ENCODE measurements at places on chromosomes 3 and 15. TPM values are rescaled to one million over a fixed set of nuclear protein-coding genes. Genes with fewer than 3 reads are reported as not detected.

- H3K27me3 ChIP-seq, result no peaks in the 10 kb centered on the region
- H3K4me3 ChIP-seq, result no peak overlapping the region
- no peak overlapping the region for H3K27ac ChIP-seq
- no peaks in the 10 kb centered on the region for H3K36me3 ChIP-seq
- no peak for DNase-seq
- H3K4me1 ChIP-seq, result no peaks in the 10 kb centered on the region
Measured at GRCh38 chr3:117126946-117127546, 417.5 kb downstream of the TUSC7 start.

DNA sequence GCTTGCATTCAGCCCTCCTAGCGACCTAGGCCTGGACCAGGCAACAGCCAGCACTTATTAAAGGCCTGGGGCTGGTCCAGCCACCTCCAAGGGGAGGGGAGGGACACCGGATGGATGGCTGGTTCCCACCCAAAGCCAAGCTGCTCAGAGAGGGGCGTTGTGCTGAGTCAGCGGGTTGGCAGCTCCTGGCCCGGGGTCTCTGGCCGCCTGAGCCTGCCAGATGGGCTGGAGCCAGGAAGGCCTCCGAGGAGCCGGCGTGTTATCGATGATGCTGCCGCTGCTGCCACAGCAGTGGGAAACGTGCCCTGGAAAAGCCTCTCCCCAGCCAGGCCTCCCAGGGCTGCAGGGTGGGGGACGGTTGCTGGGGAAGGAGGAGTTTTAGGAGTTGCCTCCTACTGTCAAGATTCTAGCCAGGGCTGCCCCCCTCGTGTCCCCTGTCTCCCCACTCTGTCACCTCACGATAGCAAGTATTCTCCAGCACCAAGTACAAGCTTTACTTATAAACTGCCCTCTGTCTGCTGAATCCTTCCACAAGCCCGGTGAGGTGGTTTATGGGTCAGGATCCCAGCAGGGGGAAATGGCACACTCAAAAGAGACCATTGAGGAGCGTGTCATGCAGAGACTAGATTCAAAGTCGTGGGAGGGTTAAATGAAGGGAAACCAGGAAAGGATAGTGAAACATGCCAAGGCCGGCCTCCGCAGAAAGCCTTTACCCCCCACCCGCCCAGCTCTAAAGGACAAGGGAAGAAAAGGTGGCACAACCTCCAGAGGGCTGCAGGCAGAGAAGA is 43.2 kb upstream of the TSEN2 start:
- H3K27ac ChIP-seq, result no peak overlapping the region
- no peak overlapping the region for H3K4me3 ChIP-seq
- H3K27me3 ChIP-seq, result no peaks in the 10 kb centered on the region
- H3K4me1 ChIP-seq, result no peaks in the 10 kb centered on the region
- no peaks in the 10 kb centered on the region for H3K36me3 ChIP-seq
- DNase-seq, result peak; percentile 99

GRCh38 chr15:29270169-29270955 is 740 bp upstream of the NSMCE3 start:
- H3K36me3 ChIP-seq, result no peaks in the 10 kb centered on the region
- H3K27me3 ChIP-seq, result no peaks in the 10 kb centered on the region
- H3K4me3 ChIP-seq, result peak overlapping the region; percentile 87
- no peak overlapping the region for H3K27ac ChIP-seq

DNA sequence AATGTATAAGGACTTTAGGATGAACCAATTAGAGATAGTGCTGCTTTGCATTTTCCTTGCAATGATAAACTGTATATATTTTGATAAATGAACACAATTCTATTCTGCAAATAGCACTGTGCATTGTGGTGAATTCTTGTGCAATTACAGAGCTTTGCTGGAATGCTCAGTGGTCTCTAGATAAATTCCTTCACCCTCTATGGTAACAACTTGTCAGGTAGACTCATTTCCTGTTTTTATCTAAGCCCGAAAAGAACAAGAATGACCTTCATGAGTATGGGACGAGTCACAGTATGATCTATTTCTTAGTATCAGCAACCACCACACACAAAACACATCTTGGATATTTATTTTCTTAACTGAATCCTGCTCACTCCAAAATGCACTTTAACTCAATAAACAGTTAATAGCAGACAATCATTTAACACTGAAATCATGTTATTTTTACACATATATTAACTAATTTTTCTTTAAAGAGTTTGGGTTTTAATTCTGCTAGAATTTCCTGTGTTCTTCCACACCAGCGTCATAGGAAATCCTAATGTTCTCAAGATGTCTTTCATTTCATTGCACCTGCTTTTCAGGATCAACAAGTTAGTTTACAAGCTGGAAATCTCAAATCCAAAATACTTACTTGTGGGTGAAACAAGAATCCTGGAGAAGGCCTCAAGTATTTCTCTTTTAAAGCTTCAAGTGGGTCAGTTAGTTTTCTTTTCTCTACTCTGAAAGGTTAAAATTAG is 551.2 kb downstream of the MECOM start:
- H3K4me3 ChIP-seq, result no peak overlapping the region
- no peaks in the 10 kb centered on the region for H3K27me3 ChIP-seq
- peaks cover 2% of the 10 kb centered on the region for H3K4me1 ChIP-seq
- no peak overlapping the region for H3K27ac ChIP-seq
- DNase-seq, result peak; percentile 21
- H3K36me3 ChIP-seq, result peaks cover 19% of the 10 kb centered on the region

DNA sequence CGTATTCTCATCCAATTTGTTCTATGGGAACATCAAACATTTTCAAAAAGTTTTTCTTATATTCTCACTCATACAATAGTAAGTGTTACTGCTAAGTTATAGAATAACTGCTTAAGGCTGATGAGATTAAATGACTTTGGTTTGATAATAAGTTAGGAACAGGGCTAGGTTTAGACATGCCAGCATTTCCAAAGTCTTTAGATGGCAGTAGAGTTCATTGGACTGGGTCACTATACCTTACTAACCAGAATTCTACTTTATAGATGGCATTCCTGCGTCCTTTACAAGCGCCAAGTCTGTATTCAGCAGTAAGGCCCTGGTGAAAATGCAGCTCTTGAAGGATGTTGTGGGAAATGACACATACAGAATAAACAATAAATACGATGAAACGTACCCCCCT is 21.7 kb downstream of the PLAAT1 start:
- H3K36me3 ChIP-seq, result no peaks in the 10 kb centered on the region
- H3K4me3 ChIP-seq, result no peak overlapping the region
- H3K27ac ChIP-seq, result no peak overlapping the region
- H3K4me1 ChIP-seq, result no peaks in the 10 kb centered on the region

DNA sequence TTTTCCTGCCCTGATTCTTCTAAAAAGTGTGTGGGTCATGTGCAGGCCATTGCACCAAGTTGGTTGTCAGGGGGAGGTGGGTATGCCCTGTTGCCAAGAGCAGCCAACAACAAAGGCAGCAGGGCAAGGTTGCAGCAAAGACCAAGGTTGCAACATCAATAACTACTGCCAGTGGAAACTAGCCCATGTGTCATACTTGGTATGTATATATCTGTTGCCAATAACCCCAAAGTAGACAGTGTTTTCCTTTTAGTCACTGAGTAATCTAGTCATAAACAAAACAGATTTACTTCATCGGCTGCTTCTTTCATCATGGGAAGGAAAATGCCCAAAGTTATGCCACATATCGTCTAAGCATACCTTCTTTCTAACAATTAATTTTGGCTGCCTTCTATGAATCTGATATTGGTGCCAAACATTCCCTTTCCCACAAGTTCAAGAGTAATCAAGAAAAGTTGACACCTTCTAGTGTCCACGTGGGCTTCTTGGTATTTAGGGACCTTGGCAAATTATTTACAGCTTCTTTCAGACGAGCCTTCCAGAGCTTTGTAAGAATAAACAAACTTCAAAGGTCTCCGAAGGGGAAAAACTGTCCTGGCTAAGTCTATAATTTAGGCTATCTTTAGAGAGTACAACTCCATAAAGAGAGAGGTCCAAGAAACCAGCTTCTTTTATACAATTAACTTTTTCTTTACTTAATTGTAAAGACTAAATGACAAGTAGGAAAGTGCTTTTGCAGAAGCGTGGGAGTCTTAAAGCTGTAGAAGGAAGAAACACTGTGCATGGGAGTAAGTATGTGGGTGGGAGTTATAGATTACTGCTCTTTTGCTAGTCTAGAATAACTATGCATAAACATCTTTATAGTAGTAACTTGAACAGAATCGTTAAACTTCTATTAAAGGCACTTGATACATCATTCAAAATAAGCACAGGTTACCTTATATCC is 10.0 kb upstream of the MBNL1 start:
- H3K27me3 ChIP-seq, result no peaks in the 10 kb centered on the region
- H3K36me3 ChIP-seq, result no peaks in the 10 kb centered on the region
- DNase-seq, result peak; percentile 62
- H3K27ac ChIP-seq, result no peak overlapping the region
- no peak overlapping the region for H3K4me3 ChIP-seq
- H3K4me1 ChIP-seq, result peaks cover 5% of the 10 kb centered on the region

GRCh38 chr3:106930086-106930485 is 447.2 kb upstream of the CCDC54 start:
- no peaks in the 10 kb centered on the region for H3K4me1 ChIP-seq
- no peaks in the 10 kb centered on the region for H3K27me3 ChIP-seq
- H3K27ac ChIP-seq, result no peak overlapping the region
- no peaks in the 10 kb centered on the region for H3K36me3 ChIP-seq
- no peak for DNase-seq

DNA sequence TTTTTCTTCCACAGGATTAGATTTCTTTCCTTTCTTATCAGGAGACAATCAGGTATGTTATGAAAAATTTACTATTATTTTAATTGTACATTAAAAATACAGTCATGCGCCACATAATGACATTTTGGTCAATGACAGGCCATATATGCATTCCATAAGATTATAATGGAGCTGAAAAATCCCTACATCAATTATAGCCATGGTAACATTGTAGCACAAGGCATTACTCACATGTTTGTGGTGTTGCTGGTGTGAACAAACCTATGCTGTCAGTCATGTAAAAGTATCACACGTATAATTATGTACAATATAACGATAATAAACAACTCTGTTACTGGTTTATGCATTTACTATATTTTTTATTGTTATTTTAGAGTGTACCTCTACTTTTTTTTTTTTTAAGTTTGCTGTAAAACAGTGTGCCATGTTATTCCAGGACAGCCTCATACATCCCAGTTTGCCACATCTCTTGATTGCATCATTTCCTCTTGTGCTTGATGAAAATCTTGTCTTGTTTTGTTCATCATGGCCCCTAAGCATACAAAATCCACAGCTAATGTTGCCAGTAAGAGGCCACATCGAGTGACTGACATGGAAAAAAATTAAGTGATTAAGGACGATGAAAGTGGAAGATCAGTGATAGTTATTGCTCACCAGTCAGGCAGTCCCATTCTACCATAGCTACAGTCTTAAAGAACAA is 21.4 kb downstream of the CALML4 start:
- H3K4me3 ChIP-seq, result no peak overlapping the region
- DNase-seq, result no peak
- H3K36me3 ChIP-seq, result peaks cover 35% of the 10 kb centered on the region
- H3K27me3 ChIP-seq, result no peaks in the 10 kb centered on the region
- no peak overlapping the region for H3K27ac ChIP-seq
- peaks cover 15% of the 10 kb centered on the region for H3K4me1 ChIP-seq

GRCh38 chr15:31340047-31340446 is 13.4 kb downstream of the KLF13 start:
- H3K4me3 ChIP-seq, result no peak overlapping the region
- peaks cover 83% of the 10 kb centered on the region for H3K4me1 ChIP-seq
- H3K27me3 ChIP-seq, result no peaks in the 10 kb centered on the region
- DNase-seq, result no peak

GRCh38 chr3:135805752-135806151 is 159.8 kb upstream of the PPP2R3A start:
- no peak overlapping the region for H3K4me3 ChIP-seq
- H3K27me3 ChIP-seq, result peaks cover 6% of the 10 kb centered on the region
- DNase-seq, result peak; percentile 5
- H3K36me3 ChIP-seq, result no peaks in the 10 kb centered on the region
- no peak overlapping the region for H3K27ac ChIP-seq
- H3K4me1 ChIP-seq, result peaks cover 2% of the 10 kb centered on the region

GRCh38 chr15:41860049-41860828 is 21.6 kb downstream of the PLA2G4B start:
- H3K27me3 ChIP-seq, result no peaks in the 10 kb centered on the region
- no peaks in the 10 kb centered on the region for H3K4me1 ChIP-seq
- no peak for DNase-seq
- H3K36me3 ChIP-seq, result no peaks in the 10 kb centered on the region
- H3K27ac ChIP-seq, result no peak overlapping the region

DNA sequence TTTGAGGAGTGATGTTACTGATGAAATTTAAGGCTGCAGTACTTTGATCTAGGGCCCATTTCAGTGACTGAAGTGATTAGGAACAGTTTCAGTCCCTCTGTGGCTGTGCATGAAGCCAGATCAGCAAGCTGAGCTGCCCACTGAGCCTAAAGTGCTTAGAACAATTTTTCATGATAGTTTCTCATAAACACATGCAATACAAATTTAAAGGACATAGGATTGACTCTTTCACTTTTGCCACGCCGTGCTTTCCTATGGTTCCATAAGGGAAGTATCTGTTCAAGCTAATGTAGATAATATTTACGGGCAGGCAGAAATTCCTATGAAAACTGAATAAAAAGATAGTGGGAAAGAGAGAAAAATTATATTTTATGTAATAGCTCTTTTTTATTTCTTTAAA is 10.6 kb downstream of the ANKUB1 start:
- no peaks in the 10 kb centered on the region for H3K4me1 ChIP-seq
- H3K4me3 ChIP-seq, result no peak overlapping the region
- H3K27ac ChIP-seq, result no peak overlapping the region
- H3K27me3 ChIP-seq, result no peaks in the 10 kb centered on the region
- H3K36me3 ChIP-seq, result no peaks in the 10 kb centered on the region

- DNase-seq, result no peak
- H3K4me1 ChIP-seq, result peaks cover 13% of the 10 kb centered on the region
- H3K27me3 ChIP-seq, result no peaks in the 10 kb centered on the region
- H3K36me3 ChIP-seq, result no peaks in the 10 kb centered on the region
- H3K27ac ChIP-seq, result no peak overlapping the region
- no peak overlapping the region for H3K4me3 ChIP-seq
Measured at GRCh38 chr15:46670258-46670657, 1035.4 kb downstream of the SQOR start.

DNA sequence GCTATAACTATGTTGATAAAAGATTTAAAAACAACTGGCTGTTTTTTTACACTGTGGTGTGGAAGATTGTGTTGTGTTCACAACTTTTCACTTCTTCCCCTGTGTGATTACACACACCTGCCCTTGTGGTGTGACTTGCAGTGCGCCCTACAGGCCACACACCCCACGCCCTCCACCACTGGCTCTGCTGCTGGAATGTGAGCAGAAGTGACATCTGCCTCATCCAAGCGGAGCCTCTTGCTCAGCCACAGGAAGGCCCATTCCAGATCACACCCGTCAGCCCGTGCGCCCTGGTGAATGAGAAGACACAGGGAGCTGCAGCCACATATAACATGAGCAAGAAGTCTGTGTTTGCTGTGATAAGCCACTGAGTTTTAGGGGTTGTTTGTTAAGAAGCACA is 7.0 kb downstream of the CCR2 start:
- no peaks in the 10 kb centered on the region for H3K27me3 ChIP-seq
- H3K4me3 ChIP-seq, result no peak overlapping the region
- H3K4me1 ChIP-seq, result peaks cover 6% of the 10 kb centered on the region
- no peak overlapping the region for H3K27ac ChIP-seq

- no peak for DNase-seq
- H3K4me1 ChIP-seq, result no peaks in the 10 kb centered on the region
- H3K4me3 ChIP-seq, result no peak overlapping the region
- H3K27ac ChIP-seq, result no peak overlapping the region
- no peaks in the 10 kb centered on the region for H3K27me3 ChIP-seq
- no peaks in the 10 kb centered on the region for H3K36me3 ChIP-seq
Measured at GRCh38 chr3:27573780-27574437, 89.7 kb upstream of the SLC4A7 start.

The ITPKA gene
- polyA plus RNA-seq, result 0.35 TPM

The PLA2G4E gene
- 1.7 TPM for polyA plus RNA-seq

Measured in lung (tissue), 17 donors.